IPS-NIHi11 (cell line): ENCODE measurements at places on chromosomes 13 and 19.

DNA sequence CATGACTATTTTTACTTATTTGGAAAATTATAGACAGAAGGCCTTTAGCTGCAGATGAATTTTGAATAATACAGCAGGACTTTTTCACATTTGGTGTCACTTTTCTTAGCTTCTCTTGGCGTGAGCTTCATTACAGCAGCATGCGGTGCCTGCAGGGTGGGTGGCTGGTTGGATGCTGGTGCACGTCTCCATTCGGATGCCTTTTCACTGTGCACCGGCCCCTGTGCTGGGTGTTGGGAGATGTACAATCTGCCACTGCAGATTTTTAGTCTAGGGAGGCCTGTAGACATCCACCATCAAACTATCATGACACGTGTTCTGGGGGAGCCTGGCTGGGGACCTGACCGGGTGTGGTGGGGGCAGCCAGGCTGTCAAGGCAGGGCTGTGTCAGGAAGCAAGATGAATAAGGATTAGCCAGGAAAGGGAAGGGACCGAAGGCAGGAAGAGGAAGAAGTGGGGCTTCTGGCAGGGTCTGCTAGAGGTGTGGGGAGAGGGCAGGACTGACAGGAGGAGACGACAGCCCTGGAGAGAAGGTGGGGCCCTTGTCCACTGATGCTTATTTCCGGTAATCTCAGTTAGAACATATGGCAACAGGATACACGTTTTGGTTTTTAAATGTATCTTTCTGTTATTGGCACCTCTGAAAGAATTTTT lies 88.8 kb downstream of the ARHGEF7 start:
- DNase-seq, result no peak

- no peak for DNase-seq
These were observed 11.7 kb upstream of the FAM216B start for GRCh38 chr13:42769650-42770049.

GRCh38 chr19:10111405-10111811 lies at the start of gene P2RY11:
P2RY11 (plus strand) TSS chr19:10111693; CDS start chr19:10111722, 29 bp downstream.
- no peak for DNase-seq

DNA sequence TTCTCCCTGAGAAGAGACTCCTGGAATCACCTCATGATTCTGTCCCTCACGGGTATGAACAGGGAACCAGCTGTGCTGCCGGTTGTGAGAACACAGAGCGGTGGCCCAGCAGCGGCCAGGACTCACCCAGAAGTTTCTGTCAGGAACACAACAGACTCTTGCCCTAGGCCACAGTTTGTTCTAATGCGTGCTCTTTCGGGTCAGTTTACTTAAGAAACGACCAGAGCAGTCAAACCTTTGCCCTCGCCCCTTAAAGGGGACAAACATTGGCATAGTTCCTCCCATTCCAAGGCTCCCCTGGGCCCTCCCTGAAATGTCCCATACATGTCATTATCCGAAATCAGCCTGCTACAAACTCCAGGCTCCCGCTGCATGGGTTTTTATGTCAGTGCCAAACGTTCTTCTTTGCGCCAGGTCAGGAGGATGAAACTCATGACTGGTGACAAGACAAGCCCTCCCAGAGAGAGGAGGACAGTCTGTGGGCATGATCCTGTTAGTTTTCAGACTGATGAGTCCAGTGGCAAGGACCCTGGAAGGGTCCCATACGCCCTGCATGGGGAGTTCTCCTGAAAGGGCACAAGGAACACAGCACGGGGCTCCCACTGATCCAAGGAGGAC lies 18.3 kb downstream of the ZIC5 start:
- no peak for DNase-seq

- no peak for DNase-seq
These were observed 484 bp downstream of the ICAM3 start for GRCh38 chr19:10338940-10339339.

DNA sequence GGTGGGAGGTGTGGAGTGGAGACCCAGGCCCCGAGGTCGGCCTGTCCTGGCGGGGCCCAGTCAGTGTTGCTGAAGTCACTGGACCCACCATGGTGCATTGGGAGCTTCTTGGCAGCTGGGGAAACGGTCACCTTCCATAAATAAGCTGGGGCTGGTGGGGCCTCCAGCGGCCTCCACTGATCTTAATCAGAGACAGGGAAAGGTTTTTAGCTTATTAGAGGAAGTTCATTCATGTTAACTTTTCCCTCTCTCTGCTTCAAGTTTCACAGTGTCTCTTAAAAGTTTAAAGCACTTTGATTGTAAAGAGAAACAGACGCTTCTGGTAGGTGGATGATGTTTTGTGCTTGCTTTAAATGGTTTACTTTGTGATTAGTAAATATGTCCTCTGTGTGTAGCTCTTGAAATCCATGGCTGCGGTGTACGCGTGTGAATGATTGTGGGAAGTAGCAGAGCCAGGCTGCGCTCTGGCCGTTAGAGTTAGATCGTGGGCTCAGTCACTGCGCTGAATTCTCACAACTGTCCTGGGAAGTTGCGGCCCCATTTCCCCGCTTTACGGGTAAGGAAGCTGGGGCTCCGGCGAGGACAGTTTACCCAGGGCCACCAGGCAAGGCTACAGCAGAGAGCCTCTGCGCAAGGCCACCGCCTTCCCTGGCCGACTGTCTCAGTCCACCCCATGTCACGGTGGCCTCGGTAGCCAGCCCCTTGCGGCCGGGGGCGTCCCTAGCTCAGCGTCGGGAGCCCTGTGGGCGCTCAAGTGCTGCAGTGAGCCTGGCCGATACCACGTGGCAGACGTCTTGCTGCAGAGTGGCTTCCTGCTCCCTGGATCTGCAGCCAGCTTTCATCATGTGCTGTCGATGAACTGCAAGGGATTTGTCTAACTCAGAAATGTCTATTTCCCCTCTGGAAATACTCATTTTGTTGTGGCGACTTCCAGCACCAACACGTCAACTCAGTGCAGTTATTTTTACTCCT lies 16.5 kb upstream of the NDUFS7 start:
- DNase-seq, result no peak

DNA sequence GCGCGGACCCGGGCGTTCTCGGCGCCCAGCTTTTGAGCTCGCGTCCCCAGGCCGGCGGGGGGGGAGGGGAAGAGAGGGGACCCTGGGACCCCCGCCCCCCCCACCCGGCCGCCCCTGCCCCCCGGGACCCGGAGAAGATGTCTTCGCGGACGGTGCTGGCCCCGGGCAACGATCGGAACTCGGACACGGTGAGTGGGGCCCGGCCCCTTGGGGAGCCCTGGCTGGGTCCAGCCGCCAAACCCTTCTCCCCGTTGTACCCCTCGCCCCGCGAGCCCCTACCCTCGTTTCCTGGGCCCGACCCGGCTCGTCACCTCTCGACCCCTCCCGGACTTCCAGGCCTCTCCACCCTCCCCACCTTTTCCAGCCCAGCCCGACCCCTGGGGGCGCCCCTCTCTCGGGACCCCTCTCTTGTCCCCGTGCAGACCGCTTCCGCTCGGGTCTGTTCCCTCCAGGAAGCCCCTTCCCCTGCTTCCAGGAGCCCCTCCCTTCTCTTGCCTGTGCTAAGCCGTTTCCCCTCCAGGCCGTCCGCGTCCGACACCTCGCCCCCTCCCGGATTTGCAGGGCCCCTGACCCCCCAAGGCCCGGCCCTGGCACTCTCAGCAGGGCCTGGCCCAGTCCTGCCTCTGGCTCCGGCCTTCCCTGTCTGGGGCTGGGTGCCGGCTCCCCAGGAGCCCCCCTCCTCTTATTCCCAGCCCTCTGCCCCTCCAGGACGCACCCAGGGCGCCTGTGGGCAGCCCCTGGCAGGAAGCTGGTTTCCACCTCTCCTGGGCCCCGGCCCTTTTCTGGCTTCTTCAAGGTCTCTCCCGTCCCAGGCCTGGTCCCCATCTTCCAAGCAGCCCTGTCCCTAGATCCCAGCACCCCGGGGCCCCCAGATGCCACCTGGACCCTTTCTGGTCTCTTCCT lies 632 bp downstream of the MARK4 start:
- DNase-seq, result peak; percentile 77

- no peak for DNase-seq
These were observed at the start of gene CASP14 for GRCh38 chr19:15048885-15049541. CASP14 (plus strand) TSS chr19:15049480; CDS start chr19:15052252, 2,772 bp downstream.

GRCh38 chr19:19650331-19650730 lies 6.9 kb upstream of the GMIP start:
- DNase-seq, result peak; percentile 5

GRCh38 chr13:34224877-34225276 lies 406.9 kb downstream of the RFC3 start:
- DNase-seq, result no peak

GRCh38 chr19:30318936-30319335 lies 53.2 kb upstream of the ZNF536 start:
- DNase-seq, result no peak

DNA sequence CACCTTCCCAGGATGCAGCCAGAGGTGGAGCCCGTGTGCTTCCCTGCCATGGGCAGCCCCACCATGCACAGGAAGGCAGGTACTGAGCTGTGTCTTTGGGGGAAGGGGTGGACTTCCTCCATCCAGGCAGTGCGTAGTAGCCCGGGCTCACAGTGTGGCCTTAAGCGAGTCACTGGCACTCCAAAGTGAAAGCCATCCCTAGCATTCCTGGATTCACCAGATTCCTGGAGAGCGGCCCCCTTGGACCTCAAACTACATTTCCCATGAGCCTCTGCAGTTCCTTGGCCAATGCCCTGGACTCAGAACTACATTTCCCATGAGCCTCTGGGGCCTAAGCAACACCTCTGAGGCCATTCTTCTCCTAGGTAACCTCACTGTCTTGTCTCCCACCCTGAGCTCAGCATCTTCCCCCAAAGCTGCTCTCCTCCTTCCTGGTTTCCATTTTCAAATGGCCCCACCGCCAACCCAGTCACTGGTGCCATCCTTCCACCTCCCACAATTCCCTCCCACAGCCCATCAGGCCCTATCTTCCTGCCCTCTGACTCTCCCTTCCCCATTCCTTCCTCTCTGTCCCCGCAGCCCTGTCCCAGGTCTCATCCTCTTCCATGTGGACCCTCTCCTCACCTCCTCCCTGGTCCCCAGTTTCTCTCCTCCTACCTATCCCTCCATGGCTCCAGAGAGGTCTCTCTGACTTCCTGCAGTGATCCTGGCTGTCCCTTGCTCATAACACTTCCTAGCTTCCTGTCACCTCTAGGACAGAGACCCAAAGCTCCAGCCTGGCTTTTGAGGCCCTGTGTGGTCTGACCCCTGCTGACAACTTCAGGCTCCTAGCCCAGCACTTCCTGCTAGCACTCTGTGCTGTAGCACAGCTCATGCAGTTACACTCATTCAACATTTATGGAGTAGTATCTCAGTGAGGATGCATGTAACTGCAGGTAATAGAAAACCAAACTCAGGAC lies at the start of gene C19orf81:
Gene C19orf81 (plus strand): TSS at position 13 of the 959 bp plus-strand sequence. CDS start 0 bp downstream, at position 13.
- DNase-seq, result peak; percentile 66

GRCh38 chr19:33325920-33326319 lies 23.6 kb upstream of the CEBPA start:
- DNase-seq, result no peak

GRCh38 chr19:10364644-10365043 lies 15.7 kb downstream of the TYK2 start:
- no peak for DNase-seq

GRCh38 chr13:66312312-66313087 lies 917.6 kb downstream of the PCDH9 start:
- no peak for DNase-seq

- DNase-seq, result peak; percentile 54
These were observed 6.8 kb upstream of the DGKH start for GRCh38 chr13:42041684-42042035.

GRCh38 chr13:30690282-30691188 lies 44.8 kb upstream of the ALOX5AP start:
- DNase-seq, result no peak

- DNase-seq, result no peak
These were observed 20.6 kb upstream of the CABP5 start for GRCh38 chr19:48064509-48064908.

DNA sequence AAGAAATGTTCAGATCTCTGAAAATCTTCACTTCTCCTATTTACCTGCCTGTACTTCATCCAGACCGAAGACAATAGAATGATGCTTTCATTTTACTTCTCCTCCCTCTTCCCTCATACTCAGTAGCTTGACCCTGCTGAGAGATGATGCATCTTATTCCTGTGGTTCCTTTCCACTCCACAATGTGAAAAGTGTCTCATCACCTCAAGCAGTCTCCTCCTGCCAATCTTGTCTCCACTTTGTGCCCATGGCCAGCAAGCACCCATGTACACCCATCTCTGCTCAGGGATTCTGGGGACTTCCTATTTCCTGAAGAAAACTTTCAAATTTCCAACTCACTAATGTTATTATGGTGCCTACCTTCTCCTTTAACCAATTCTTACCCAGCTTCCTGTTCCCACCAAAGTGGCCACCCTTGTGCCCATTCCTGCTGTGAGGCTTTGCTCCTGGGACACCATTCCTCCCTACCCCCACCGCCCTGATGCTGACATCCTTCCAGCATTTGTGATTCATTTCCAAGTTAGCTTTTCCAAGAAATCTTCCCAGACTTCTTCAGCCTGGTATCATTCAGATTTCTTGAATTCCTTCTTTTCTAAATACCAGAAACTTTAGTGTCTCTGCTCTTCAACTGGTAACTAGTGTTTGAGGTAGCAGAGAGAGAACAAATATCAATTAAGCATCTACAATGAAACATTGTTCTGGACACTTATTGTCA lies 212.5 kb downstream of the POSTN start:
- no peak for DNase-seq

- no peak for DNase-seq
These were observed 1202.0 kb downstream of the EFNB2 start for GRCh38 chr13:105333416-105333815.

GRCh38 chr19:52140032-52140710 lies 433 bp upstream of the ZNF616 start:
- peak; percentile 98 for DNase-seq

GRCh38 chr19:4742723-4743646 lies 19.3 kb upstream of the DPP9 start:
- DNase-seq, result no peak

DNA sequence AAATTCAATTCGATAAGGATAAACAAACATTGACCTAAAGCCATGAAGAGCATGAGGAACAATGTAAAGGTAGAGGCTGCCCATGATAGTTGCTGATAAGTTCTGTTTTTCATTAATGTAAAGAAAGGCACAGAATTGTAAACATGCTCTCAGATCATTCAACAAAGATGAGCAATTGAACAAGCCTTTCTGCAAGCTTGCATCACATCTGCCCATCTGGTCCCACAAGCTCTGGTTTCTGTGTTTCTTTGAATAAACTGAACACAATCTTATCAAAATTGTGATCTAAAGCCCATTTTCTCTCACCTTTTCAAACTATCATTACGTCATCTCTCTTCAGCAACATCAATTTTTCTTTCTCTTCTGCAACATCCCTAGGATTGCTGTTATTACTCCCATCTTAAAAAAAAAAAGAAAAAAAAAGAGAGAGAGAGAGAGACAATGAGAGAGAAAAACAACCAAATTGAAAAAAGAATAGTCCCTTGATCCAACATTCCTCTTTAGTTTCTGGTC lies 487.2 kb upstream of the GPC6 start:
- DNase-seq, result no peak

GRCh38 chr19:1616875-1617274 lies 11.6 kb upstream of the UQCR11 start:
- DNase-seq, result no peak

- DNase-seq, result no peak
These were observed 24.3 kb downstream of the COL4A2 start for GRCh38 chr13:110331362-110331761.

GRCh38 chr13:85997587-85997986 lies 198.4 kb upstream of the SLITRK6 start:
- DNase-seq, result no peak

GRCh38 chr19:917323-918151 lies at the start of gene KISS1R:
KISS1R (plus strand) TSS chr19:917333; CDS start chr19:917503, 170 bp downstream.
- DNase-seq, result peak; percentile 82
